ENCODE measurements at places on chromosomes 2 and 18.

DNA sequence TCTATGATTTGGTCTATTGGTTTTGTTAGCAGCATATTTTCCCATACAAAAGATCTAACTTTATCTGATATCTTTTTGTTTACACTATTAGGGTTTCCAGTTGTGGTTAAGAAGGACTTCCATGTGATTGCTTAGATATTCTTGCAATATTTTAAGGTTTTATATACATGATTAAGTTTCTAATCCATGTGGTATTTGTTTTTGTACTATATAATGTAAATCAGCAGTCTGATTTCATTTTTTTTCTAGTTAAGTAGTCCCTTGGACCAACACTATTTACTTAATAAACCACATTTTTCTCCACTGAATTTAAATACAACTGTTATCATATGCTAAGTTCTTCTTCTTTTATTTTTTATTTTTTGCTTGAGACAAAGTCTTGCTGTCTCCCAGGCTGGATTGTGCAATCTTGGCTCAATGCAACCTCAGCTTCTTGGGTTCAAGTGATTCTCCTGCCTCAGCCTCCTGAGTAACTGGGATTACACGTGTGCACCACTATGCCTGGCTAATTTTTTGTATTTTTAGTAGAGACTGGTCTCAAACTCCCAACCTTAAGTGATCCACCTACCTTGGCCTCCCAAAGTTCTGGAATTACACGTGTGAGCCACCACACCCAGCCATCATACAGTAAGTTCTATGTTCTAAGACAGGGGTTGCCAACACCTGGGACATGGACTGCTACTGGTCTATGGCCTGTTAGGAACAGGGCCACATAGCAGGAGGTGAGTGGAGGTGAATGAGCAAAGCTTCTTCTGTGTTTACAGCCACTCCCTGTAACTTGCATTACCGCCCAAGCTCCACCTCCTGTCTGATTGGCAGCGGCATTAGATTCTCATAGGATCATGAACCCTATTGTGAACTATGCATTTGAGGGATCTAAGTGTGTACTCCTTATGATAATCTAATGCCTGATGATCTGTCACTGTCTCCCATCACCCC lies 58.5 kb upstream of the RAB27B start:
- no peak overlapping the region for H3K27ac ChIP-seq
- H3K4me1 ChIP-seq = no peaks in the 10 kb centered on the region
- DNase-seq = no peak
- H3K4me3 ChIP-seq = no peak overlapping the region
- 0 out of 2 replicates have a peak, but pooled peaks cover 3% of the 10 kb centered on the region for H3K27me3 ChIP-seq
- H3K36me3 ChIP-seq = no peaks in the 10 kb centered on the region

DNA sequence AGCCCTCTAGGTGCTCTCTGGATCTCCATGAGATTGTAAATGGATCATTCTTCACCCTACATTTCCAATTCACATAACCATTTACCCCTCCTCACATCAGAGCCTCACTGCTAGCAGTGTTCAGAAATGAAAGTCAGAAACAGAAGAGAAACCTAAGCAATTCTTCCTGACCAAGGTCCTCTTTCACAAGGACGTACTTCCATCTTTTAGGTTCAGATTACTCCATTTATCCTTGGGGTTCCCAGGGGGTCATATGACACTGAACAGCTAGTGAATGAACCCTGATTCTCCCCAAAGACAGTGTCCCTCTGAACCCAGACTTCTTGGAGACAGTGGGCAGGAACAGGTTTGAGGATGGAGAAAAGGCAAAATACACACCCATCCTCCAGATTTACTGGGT lies 12.9 kb upstream of the MARCO start:
- no peak overlapping the region for H3K4me3 ChIP-seq
- H3K27ac ChIP-seq = no peak overlapping the region
- H3K36me3 ChIP-seq = no peaks in the 10 kb centered on the region
- H3K27me3 ChIP-seq = no peaks in the 10 kb centered on the region

DNA sequence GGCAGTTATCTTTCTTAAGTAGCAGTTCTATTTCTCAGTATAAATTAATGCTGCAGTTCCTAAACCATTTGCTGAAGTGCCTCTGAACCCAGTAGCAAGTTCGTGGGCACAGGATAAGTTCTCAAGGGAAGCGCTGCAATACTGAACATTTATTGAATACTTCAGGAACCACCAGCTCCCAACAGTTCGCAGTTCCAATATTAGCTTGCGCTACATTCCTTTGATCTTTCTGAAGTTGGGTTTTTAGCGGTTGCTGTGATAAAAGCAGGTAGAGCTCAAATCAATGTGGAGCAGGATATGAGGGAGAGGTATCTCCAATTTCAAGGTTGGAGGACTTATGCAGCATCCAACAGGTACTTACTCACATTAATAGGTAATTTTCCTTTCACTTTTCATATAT lies 33.7 kb downstream of the PDCL3 start:
- no peaks in the 10 kb centered on the region for H3K36me3 ChIP-seq
- no peak for DNase-seq
- H3K27me3 ChIP-seq = no peaks in the 10 kb centered on the region
- H3K4me3 ChIP-seq = no peak overlapping the region
- H3K27ac ChIP-seq = no peak overlapping the region

GRCh38 chr2:112183327-112184025 lies 45.3 kb downstream of the FBLN7 start:
- H3K27ac ChIP-seq = no peak overlapping the region
- no peaks in the 10 kb centered on the region for H3K36me3 ChIP-seq
- no peak overlapping the region for H3K4me3 ChIP-seq
- DNase-seq = no peak
- peaks cover 4% of the 10 kb centered on the region for H3K4me1 ChIP-seq

DNA sequence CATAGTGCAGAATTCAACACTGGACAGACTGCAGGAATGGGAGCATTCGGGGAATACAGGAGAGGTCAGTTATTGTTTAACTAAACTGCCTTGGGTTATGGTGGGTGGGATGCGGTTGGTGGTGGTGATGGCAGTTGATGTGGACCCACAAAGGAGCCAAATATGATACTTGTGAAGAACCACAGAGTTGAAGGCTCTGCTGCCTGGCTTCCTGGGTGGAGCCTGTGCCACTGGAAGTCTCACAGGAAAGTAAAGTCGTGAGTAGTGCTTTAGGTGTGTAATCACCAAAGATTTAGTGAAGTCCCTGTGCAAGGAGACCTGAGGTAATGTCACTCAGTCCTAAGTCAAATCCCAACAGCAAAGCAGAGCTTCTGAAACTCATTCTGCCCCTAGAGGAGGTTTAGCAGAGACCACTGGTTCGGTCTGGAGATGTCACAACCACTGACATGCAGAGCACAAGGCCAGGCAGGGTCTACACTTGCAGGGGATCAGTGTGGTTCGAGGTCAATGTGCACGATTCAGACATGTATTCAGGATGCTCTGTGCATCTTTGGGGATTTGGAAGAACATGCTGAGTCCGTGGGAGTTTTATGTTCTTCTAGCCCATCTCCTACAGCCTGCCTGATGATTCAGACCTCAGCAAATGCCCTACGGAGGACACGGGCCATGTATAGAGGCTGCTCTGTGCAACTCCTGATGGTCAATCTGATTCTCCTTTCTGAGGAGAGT lies 1150.9 kb downstream of the RPIA start:
- H3K4me1 ChIP-seq = peaks cover 51% of the 10 kb centered on the region
- no peaks in the 10 kb centered on the region for H3K36me3 ChIP-seq
- H3K27me3 ChIP-seq = no peaks in the 10 kb centered on the region
- H3K27ac ChIP-seq = no peak overlapping the region
- H3K4me3 ChIP-seq = no peak overlapping the region

DNA sequence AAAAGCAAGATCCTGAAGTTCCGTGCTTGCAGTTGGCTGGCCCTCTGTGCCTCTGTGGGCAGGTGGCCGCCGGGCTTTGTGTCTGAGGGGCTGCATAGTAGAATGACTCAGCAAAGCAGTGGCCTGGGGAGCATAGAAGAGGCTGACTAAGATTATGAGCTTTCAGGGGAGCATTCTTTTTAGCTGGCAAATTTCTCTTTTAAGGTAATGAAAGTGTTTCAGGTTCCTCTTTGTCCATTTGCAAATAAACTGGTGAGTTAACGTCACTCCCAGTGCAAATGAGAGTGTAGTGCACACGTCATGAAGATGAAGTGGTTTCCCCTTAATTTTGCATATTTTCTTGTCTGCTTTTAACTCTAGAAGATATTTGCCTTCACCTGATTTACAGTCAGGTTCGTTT lies 98.6 kb downstream of the BCL2L11 start:
- peak overlapping the region; percentile 58 for H3K4me3 ChIP-seq
- H3K36me3 ChIP-seq = peaks cover 6% of the 10 kb centered on the region
- DNase-seq = peak; percentile 97
- no peaks in the 10 kb centered on the region for H3K27me3 ChIP-seq
- peaks cover 60% of the 10 kb centered on the region for H3K4me1 ChIP-seq
- peak overlapping the region; percentile 100 for H3K27ac ChIP-seq

DNA sequence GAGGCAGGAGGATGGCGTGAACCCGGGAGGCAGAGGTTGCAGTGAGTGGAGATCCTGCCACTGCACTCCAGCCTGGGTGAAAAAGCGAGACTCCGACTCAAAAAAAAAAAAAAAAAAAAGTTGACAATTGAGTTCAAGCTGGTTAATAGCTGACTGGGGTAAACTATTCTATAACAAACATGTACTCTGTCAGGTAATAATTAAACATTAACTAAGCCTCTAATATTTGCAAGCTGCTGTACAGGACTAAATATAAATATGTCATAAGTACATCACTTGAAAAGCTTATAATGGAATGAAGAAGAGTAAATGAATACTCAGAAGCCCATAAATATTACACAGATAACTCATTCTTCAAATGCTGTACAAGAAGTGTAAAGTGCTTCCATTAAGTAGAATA lies 190.4 kb upstream of the CRIM1 start:
- H3K27ac ChIP-seq = no peak overlapping the region
- H3K4me1 ChIP-seq = no peaks in the 10 kb centered on the region
- no peaks in the 10 kb centered on the region for H3K36me3 ChIP-seq
- no peak overlapping the region for H3K4me3 ChIP-seq
- no peak for DNase-seq
- H3K27me3 ChIP-seq = no peaks in the 10 kb centered on the region

- no peak overlapping the region for H3K4me3 ChIP-seq
- no peaks in the 10 kb centered on the region for H3K4me1 ChIP-seq
- no peak for DNase-seq
- H3K27ac ChIP-seq = no peak overlapping the region
- H3K27me3 ChIP-seq = no peaks in the 10 kb centered on the region
Measured at GRCh38 chr2:235833971-235834620, 334.1 kb downstream of the GBX2 start.

DNA sequence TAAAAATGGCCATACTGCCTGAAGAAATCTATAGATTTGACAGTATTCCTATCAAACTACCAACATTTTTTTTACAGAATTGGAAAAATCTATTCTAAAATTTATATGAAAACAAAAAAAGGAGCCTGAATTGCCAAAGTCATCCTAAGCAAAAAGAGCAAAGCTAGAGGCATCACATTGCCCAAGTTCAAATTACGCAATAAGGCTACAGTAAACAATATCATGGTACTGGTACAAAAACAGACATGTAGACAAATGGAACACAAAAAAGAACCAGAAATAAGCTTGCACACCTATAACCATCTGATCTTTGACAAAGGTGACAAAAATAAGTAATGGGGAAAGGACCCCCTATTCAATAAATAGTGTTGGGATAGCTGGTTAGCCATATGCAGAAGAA lies 50.2 kb upstream of the THSD7B start:
- no peak overlapping the region for H3K27ac ChIP-seq
- H3K4me1 ChIP-seq = no peaks in the 10 kb centered on the region
- DNase-seq = no peak
- H3K4me3 ChIP-seq = no peak overlapping the region
- H3K27me3 ChIP-seq = no peaks in the 10 kb centered on the region

DNA sequence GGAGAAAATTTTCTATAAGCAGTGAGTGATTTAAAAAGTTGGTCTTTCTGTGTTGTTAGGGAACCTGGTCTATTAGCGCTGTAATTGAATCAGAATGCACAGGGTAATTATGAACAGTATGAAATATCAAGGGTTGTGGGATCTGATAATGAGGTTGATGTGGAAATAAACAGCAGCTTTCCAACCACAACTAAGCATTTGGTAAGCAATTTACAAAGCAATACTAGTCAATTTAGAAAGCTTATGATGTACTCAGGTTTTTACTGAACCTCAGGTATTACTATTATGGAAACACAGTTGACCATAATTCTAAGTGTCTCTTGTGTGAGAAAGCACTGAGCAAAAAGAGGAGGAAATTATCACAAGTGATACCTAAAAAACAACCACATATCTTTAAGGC lies 11.0 kb upstream of the SMCHD1 start:
- no peaks in the 10 kb centered on the region for H3K27me3 ChIP-seq
- H3K4me1 ChIP-seq = peaks cover 18% of the 10 kb centered on the region
- no peak overlapping the region for H3K4me3 ChIP-seq
- no peak overlapping the region for H3K27ac ChIP-seq
- no peak for DNase-seq

- H3K4me3 ChIP-seq = no peak overlapping the region
- no peaks in the 10 kb centered on the region for H3K27me3 ChIP-seq
- no peaks in the 10 kb centered on the region for H3K36me3 ChIP-seq
- H3K27ac ChIP-seq = no peak overlapping the region
Measured at GRCh38 chr2:160703648-160704585, 210.3 kb upstream of the RBMS1 start.

DNA sequence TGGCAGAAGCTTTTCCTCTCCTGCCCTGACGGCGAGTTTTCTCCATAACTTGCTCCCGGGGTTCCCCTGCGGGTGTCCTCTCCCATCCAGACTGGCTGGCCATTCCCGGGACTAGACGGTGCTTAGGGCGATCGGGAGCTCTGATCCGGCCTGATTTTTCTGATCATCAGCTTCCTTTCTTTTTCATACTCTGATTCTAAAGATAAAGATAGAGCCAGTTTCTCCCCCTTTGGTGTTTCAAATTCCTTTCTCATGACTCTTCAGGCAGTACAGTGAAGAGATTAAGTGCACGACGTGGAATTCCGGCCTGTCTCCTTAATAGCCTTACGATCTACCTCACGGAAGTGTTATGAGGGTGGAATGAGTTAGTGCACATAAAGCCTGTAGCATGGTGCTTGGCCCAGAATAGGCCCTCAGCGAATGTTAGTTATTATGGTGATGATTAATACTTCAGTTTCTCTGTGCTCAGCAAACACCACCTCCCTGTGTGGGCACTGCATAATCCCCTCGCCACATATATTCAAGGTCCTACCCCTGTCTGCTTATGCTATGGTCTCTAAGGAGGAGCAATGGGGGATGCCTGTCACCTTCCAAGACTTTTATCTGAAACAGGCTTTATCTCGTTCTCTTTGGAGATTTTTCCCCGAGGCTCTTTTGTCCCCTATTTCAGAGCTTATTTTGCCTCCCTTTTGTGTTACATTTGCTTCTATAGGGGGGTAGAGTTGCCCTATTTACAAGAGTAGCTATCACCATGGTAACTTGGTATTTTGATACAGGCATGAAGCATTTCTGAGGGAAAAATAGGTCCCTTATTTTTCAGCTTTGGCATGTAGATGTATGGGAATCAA lies 254.8 kb downstream of the CDH2 start:
- no peak for DNase-seq
- no peaks in the 10 kb centered on the region for H3K27me3 ChIP-seq
- no peak overlapping the region for H3K27ac ChIP-seq
- H3K4me3 ChIP-seq = no peak overlapping the region

Measured in Karpas-422 (cell line).